Kidney (tissue), 22 donors: ENCODE measurements at places on chromosomes 13 and 19. TPM values are rescaled to one million over a fixed set of nuclear protein-coding genes. Genes with fewer than 3 reads are reported as not detected.
A peak's percentile ranks its signal among the peaks of the same experiment; 100 is the strongest.

GRCh38 chr13:98509271-98510155, 67.4 kb downstream of the STK24 start:
- no peak for DNase-seq
- peaks cover 33% of the 10 kb centered on the region for H3K4me1 ChIP-seq
- H3K27me3 ChIP-seq: no peaks in the 10 kb centered on the region

- no peaks in the 10 kb centered on the region for H3K4me1 ChIP-seq
- no peak within 1 kb of the TSS for H3K4me3 ChIP-seq
- peaks cover 2% of the 10 kb centered on the region for H3K27me3 ChIP-seq
- no peak for DNase-seq
These were observed at the start of gene MATK for GRCh38 chr19:3785938-3786824. Gene MATK, minus strand, starts transcription at chr19:3786381. Its CDS starts 1,246 bp downstream, at chr19:3785135.

DNA sequence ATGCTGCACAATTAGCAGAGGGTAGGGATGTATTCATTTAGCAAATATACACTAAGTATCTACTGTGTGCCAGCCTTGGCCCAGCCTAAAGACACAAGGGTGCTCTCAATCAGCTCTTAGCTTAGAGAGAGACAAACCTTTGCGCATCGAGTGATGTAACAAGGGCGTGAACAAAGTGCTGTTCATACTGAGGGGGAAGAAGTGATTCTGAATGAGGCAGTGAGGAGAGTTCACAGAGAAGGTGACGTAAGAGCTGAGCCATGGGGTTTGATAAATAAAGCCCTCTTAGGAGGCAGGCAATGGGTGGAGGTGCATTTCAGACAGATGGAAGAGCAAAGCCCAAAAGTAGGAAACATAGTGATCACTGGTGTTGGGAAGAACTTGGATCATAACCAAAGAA, 68.5 kb downstream of the FLT1 start:
- no peaks in the 10 kb centered on the region for H3K36me3 ChIP-seq
- DNase-seq: no peak
- no peaks in the 10 kb centered on the region for H3K27me3 ChIP-seq

- H3K27ac ChIP-seq: no peak overlapping the region
- no peak for DNase-seq
- H3K4me1 ChIP-seq: no peaks in the 10 kb centered on the region
- no peak overlapping the region for H3K4me3 ChIP-seq
These were observed 128.0 kb downstream of the DCT start for GRCh38 chr13:94351292-94351990.

CDX2 gene
- total RNA-seq: not detected

YJEFN3 gene
- 3.7 TPM for total RNA-seq

- no peak for DNase-seq
- peak overlapping the region; percentile 85 for H3K27ac ChIP-seq
- H3K4me1 ChIP-seq: no peaks in the 10 kb centered on the region
- no peaks in the 10 kb centered on the region for H3K36me3 ChIP-seq
These were observed 1.1 kb downstream of the LNX2 start for GRCh38 chr13:27619093-27619727.

CACNG8 gene
- total RNA-seq: 0.03 TPM

C19orf67 gene
- not detected for total RNA-seq

DNA sequence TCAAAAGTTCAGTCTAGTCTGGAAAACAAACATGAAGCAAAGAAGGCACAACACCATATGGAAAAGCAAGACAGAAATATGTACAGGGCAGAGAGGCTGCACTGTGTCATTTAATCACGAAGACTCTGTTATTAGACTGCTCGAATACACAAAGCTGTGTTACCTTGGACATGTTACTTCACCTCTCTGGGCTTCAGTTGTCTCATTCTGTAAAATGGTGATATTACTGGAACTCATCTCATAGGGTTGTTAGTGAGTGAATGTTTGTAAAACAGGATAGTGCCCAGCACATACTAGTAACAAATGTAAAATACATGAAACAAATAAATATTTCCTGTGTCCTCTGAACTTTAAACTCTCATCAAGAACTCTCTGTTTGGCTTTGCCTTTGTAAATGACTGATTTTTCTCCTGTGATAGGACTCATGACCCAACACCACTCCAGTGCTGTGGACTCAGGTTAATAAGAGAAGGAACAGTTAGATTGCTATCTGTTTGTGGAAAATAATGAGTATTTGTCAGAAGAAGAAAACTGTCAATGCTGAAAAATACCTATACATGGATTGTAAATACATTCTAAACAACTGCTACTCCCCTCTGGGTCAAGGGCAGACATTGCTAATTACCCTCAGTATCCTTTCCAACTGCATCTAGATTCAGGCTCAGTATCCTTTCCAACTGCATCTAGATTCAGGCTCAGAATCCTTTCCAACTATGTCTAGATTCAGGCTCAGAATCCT, 62.3 kb downstream of the ZIC5 start:
- no peak overlapping the region for H3K4me3 ChIP-seq
- H3K27ac ChIP-seq: no peak overlapping the region
- no peaks in the 10 kb centered on the region for H3K27me3 ChIP-seq
- DNase-seq: no peak

- no peak overlapping the region for H3K4me3 ChIP-seq
- no peak overlapping the region for H3K27ac ChIP-seq
- H3K4me1 ChIP-seq: no peaks in the 10 kb centered on the region
These were observed 453.6 kb upstream of the PRR20A start for GRCh38 chr13:56687131-56687530.

RASAL3 gene
- 12.1 TPM for total RNA-seq

DNA sequence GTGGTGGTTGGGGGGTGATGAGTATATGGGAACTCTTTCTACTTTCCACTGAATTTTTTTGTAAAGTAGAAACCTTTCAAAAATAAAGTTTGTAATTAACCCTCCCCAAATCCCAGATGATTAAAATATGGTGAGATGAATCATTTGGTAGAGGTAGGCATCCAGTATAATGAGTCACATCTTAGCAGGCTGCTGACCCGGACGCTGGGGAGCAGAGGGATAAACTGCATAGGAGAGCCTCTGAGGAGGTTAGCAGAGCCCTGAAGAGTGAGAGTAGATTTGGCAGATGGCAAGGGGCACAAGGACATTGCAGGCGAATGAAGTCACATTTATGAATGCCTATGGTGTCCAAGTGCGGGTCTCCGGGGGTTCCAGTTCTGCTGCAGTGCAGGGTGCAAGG, 293.8 kb downstream of the FGF9 start:
- DNase-seq: no peak
- H3K4me1 ChIP-seq: no peaks in the 10 kb centered on the region
- H3K27ac ChIP-seq: no peak overlapping the region
- no peaks in the 10 kb centered on the region for H3K36me3 ChIP-seq

GRCh38 chr13:30392681-30393045, 29.6 kb upstream of the UBE2L5 start:
- no peak overlapping the region for H3K27ac ChIP-seq
- no peak overlapping the region for H3K4me3 ChIP-seq
- no peaks in the 10 kb centered on the region for H3K4me1 ChIP-seq
- no peaks in the 10 kb centered on the region for H3K27me3 ChIP-seq
- no peaks in the 10 kb centered on the region for H3K36me3 ChIP-seq

KHSRP gene
- total RNA-seq: 175 TPM

CGB3 gene
- total RNA-seq: not detected

- H3K27ac ChIP-seq: no peak overlapping the region
- DNase-seq: peak; percentile 63
- no peaks in the 10 kb centered on the region for H3K4me1 ChIP-seq
- peak overlapping the region; percentile 37 for H3K4me3 ChIP-seq
- H3K36me3 ChIP-seq: no peaks in the 10 kb centered on the region
These were observed 5.0 kb downstream of the FOSB start for GRCh38 chr19:45472563-45473366.

DNA sequence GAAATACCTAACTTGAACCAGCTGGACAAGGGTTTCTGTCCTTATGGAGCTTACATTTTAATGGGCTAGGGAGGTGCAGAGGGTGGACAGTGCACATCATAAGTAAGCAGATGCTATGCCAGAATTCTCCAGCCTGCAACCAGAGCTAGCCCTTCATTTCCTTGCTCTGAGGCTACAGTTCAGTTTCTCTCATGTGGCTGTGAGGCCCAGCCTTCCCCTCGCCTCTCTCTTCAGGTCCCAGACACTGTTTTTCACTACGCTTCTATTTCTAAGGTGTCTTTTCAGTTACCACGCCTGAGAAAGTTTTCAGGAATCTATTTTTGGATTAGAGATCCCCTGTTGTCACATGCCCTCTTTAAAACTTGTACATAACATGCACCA, 141.9 kb downstream of the PCCA start:
- no peaks in the 10 kb centered on the region for H3K36me3 ChIP-seq
- H3K27ac ChIP-seq: no peak overlapping the region
- H3K4me1 ChIP-seq: peaks cover 3% of the 10 kb centered on the region
- no peak for DNase-seq

ZGLP1 gene
- 4.6 TPM for total RNA-seq

- H3K27me3 ChIP-seq: no peaks in the 10 kb centered on the region
- no peaks in the 10 kb centered on the region for H3K4me1 ChIP-seq
- no peak overlapping the region for H3K4me3 ChIP-seq
- no peaks in the 10 kb centered on the region for H3K36me3 ChIP-seq
- DNase-seq: no peak
- H3K27ac ChIP-seq: no peak overlapping the region
These were observed 112.1 kb upstream of the SOX1 start for GRCh38 chr13:111954661-111955411.

GRCh38 chr19:45424191-45425058, 708 bp upstream of the ERCC1 start:
- peak overlapping the region; percentile 83 for H3K4me3 ChIP-seq
- DNase-seq: peak; percentile 38
- H3K36me3 ChIP-seq: no peaks in the 10 kb centered on the region
- no peaks in the 10 kb centered on the region for H3K4me1 ChIP-seq

DNA sequence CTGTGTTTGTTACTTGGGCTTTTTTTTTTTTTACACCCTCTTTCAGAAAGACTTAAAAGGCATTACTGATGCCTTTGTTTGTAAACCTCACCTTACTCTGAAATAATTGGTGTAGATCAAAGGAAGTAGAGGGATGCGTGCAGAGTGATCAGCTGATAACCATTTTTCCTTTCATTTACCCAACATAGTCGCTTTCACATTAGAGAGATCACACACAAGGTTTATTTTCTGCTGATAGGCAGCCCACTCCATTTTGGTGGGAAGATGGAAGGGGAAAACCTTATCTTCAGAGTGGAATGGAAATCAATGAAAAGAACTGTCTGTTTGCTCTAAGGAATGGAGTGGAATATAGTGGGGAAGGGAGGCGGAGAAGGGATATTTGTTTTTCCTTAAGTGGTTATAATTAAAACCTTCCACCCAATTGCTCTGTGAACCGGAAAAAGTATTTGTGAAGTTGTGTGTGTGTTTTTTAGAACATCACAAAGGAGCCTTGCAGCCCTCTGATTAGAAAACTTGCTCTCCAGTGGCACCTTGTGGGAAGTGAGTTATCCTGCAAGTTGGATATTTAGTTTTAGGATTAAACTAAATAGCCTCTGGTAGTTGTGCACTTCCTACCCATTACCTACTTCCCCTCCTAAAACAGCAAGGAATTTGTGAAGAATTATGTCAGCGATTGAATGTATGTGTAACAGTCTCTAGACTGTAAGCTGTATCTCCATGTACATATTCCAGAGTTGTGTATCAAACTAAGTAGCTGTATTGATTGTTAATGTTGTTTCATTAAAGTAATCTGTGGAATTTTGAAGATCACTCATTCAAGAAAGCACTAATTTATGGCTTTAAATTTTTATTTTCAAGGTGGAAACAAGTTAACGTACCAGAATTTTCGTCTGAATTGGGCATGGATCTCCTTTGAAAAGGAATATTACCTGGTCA, 76.8 kb downstream of the FREM2 start:
- peak overlapping the region; percentile 23 for H3K27ac ChIP-seq
- peak overlapping the region; percentile 43 for H3K4me3 ChIP-seq
- H3K4me1 ChIP-seq: no peaks in the 10 kb centered on the region

GRCh38 chr19:610071-610800, 20.6 kb downstream of the HCN2 start:
- H3K27ac ChIP-seq: no peak overlapping the region
- no peaks in the 10 kb centered on the region for H3K27me3 ChIP-seq
- no peaks in the 10 kb centered on the region for H3K36me3 ChIP-seq
- no peaks in the 10 kb centered on the region for H3K4me1 ChIP-seq
- H3K4me3 ChIP-seq: no peak overlapping the region
- DNase-seq: no peak

DNA sequence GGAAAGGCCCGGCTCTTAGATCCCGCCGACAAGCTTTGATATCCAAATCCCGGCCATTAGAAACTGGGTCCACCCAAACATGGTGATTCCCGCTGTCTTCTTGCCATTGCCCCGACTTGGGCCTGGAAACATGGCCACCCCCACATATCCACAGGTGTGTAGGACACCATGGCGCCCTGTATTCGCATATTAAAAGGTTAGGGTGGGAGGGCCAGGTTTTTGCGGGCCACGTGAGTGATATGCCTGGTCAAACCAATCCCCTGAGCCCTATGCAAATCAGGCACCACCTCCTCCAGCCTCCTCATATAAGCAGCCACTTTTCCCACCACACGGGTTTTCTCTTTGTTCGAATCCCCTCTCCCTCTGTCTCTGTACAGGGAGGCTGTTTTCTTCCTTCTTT, 766.4 kb downstream of the UQCRFS1 start:
- H3K4me1 ChIP-seq: no peaks in the 10 kb centered on the region
- no peak for DNase-seq
- H3K27ac ChIP-seq: no peak overlapping the region
- H3K27me3 ChIP-seq: no peaks in the 10 kb centered on the region
